ENCODE measurements at places on chromosomes 2 and 18. TPM values are rescaled to one million over a fixed set of nuclear protein-coding genes. Genes with fewer than 3 reads are reported as not detected.

Gene CCDC74A
- 0.71 TPM for total RNA-seq

Gene TPO
- total RNA-seq: 8.4 TPM

DNA sequence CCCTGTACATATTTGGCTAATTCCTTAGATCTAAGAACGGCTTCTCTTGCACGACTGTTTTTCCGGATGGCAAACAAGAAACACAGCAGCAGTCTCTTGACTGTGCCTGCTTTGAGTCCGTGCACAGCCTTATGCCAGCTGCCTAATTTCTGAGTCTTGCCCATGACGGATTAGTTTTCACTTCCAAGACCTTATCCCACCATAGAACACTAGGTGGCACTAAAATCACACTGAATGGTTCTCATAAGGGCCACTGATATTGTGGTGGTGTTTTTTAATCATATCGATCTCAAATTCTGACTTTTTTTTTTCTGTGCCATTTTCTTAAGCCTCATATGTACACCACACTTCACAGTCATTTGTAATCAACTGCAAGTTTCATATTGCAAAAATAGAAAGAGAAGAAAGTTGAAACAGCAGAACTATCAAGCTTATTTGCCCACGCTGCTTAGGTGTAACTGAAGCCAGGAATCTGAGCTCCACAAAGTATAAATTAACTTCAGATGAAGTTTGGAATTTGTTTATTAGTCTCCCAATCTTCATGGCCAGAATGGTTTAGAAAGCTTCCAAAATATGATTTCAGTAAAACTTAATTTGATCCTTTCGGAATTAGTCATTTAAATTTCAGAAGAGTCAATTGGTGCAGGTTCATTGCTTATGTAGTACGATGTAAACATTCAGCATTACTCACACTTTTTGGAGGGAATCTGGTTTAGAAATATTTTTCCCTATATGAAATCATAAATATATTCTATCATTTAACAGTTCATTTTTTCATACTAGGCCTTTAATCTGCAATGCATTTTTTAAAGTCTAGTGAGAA lies 45.5 kb upstream of the SCN7A start:
- DNase-seq: no peak

DNA sequence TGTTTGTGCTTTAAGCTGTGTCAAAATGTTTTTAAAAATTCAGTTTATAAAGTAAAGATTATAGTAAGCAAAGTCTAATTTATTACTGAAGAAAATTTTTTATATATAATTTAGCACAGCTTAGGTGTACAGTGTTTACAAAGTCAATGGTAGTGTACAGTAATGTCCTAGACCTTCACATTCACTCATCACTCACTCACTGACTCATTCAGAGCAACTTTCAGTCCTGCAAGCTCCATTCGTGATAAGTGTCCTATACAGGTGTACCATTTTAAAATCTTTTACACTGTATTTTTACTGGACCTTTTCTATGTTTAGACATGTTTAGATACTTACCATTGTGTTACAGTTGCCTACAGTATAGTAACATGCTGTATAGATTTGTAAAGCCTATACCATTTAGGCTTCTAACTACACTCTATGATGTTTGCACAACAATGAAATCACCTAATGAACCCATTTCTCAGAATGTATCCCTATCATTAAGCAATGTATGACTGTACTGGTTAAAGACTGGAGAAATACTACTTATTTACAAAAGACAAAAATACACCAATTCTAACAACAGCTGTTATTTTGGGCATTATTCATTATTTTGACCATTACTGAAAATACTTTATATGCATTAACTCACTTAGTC lies 95.1 kb downstream of the STRN start:
- DNase-seq: no peak

GRCh38 chr2:149931486-149931885 lies 343.9 kb upstream of the MMADHC start:
- DNase-seq: no peak

GRCh38 chr18:32271672-32272208 lies 81.9 kb downstream of the MEP1B start:
- DNase-seq: no peak

DNA sequence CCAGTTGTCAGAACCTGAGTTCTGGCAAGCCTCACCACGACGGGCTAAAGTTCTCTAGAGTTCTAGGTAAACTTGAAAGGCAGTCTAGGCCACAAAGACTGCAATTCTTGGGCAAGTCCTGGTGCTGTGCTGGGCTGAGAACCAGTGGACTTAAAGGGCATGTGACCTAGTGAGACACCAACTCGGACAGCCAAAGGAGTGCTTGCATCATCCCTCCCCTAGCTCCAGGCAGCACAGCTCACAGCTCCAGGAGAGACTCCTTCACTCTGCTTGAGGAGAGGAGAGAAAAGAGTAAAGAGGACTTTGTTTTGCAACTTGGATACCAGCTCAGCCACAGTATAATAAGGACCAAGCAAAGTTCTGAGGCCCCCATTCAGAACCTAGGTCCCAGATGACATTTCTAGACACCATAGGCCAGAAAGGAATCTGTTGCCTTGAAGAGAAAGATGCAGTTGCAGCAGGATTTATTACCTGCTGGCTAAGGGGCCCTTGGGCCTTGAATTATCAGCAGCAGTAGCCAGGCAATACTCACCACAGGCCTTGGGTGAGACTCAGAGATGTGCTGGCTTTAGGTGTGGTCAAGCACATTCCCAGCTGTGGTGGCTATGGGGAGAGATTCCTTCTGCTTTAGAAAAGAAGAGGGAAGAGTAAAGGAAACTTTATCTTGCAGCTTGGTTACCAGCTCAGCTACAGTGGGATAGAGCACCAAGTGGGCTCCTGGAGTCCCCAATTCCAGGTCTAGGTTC lies 51.8 kb downstream of the UPP2 start:
- no peak for DNase-seq

DNA sequence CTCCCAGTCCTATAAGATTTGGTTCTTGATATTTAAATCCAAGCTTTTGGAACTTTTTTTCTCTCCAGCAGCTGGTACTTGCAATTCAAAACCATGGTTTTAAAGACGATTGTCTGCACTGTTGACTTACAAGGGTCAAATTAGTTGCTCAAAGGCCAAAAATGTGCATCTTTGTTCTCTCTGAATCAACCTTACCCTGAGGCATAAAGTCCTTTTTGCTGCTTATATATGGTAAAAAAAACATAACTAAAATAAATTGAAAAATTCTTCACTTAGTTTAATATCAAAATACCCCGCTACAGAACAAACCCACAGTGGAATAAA lies 592.7 kb downstream of the XIRP2 start:
- DNase-seq: no peak

DNA sequence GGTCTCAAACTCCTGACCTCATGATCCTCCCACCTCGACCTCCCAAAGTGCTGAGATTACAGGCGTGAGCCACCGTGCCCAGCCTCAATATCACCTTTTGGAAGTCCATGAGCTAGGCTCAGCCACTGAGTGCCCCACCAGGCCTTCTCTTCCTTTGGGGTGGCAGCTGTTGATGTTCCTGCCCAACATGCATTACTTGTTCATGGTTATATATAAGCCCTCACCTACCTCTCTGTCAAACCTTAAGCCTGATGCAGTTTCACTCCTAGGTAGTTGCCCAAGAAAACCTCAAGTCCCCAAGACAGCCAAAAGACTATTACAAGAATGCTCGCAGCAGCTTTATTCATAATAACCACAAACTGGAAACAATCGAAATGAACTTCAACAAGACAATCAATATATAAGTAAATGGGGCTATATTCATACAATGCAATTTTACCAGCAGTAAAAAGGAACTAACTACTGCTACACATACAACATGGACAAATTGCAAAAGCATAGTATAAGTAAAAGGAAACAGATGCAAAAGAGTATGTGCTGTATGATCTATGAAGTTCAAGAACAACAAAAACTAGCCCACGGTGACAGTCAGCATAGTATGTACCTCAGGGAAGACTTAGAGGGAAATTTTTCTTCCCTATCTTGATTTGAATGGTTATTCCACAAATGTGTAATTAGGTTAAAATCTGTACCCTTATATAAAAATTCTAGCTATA lies 59.6 kb upstream of the REL start:
- no peak for DNase-seq

Gene RGPD3
- 0.10 TPM for total RNA-seq

DNA sequence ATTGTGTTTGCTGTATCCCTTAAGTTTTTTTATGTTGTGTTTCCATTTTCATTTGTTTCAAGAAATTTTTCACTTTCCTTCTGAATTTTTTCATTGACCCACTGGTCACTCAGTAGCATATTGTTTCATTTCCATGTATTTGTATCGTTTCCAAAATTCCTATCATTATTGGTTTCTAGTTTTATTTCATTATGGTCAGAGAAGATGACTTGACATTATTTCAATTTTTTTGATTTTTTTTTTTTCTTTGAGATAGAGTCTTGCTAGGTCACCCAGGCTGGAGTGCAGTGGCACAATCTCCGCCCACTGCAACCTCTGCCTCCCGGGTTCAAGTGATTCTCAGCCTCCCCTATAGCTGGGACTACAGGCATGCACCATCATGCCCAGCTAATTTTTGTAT lies 11.3 kb upstream of the CAB39 start:
- DNase-seq: no peak

Gene LANCL1
- total RNA-seq: 48.3 TPM

Gene BCL11A
- total RNA-seq: 4.7 TPM

DNA sequence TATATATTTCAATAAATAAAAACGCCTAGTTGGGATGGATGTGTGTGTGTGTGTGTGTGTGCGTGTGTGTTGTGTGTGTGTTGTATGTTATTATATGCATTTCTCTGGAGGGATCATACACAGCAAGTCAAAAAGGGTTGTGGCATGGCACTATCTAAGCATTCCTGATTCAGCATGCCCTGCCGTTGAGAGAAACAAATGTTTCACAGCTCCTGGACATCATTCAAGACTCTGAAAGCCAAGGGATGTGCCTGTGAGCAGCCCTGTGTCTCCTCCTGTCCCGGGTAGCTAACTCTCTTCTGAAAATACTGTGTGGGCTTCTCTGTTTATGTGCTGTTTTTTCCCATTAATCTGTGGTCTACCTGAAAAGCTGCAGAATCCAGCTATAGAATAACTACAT lies 197.9 kb upstream of the SETBP1 start:
- DNase-seq: no peak

Gene GLI2
- total RNA-seq: 3.9 TPM

GRCh38 chr2:109209412-109209811 lies 80.4 kb downstream of the SH3RF3 start:
- no peak for DNase-seq

GRCh38 chr2:191051825-191052778 lies 38.1 kb upstream of the STAT1 start:
- no peak for DNase-seq

DNA sequence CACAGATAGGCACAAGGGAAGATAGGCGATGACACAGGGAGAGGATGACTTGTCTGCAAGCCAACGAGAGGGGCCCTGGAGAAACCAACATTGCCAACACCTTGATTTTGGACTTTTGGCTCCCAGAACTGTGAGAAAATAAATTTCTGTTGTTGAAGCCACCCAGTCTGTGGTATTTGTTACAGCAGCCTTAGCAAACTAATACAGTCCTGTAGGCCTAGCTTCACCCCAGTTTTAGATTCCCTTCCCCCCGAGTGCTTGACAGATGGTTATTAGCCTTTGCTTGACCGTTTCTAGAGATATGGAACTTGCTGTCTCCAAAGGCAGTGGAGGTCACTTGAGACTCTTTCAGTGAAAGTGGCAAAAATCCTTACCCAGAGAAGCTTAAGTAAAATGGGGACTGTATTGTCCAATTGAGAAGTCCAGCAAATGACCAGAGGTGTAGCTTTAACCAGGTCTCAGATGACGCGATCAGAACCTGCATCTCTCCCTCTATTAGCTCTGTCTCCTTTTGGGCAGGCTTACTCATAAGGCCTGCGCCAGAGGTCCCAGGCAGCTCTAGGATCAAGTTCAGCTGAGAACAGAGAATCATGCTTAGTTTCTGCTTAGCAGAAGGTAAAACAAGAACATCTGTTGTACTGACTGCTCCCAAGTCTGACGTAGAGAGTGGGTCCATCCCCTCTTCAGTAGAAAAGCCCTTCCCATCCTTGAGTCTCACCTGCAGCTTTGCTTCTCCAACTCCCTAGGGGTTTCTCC lies 50.4 kb downstream of the MFSD6 start:
- DNase-seq: no peak

- no peak for DNase-seq
These were observed 276.3 kb upstream of the ERBB4 start for GRCh38 chr2:212814941-212815340.

Gene SKA1
- total RNA-seq: 0.74 TPM

Gene SP5
- 0.16 TPM for total RNA-seq

Gene ANO7
- total RNA-seq: 1.8 TPM

DNA sequence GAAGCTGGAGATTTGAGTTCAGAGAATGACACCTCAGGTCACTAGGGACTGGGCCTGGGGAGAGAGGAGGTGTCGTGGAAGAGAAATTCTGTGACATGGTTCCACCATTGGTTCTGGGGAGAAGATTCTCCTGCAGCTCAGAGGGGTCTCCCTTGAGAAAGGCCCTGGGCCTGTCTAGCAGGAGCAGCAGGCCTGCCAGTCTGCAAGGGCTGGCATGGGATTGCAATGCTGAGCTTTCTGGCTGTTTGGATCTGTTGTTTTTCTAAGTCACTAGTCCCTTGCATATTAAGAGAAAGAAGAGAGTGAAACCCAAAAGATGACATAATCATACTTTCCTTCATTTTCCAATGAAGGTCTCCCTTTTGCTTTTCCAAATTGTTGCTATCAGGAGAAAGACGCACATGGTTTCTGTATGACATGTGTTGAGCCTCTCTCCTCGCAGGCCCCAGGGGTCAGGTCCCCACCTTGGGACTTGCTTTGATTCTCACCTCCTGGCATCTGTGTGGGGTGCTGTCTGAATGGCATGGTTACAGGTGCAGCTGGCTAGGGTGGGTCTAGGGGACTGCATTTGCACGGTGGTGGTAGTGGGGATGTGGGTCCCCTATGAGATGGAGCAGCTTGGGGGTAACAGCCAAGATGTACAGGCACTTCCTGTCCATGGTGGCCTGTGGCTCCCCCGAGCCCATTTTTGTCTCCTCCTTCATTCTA lies 117.8 kb downstream of the GLI2 start:
- no peak for DNase-seq

DNA sequence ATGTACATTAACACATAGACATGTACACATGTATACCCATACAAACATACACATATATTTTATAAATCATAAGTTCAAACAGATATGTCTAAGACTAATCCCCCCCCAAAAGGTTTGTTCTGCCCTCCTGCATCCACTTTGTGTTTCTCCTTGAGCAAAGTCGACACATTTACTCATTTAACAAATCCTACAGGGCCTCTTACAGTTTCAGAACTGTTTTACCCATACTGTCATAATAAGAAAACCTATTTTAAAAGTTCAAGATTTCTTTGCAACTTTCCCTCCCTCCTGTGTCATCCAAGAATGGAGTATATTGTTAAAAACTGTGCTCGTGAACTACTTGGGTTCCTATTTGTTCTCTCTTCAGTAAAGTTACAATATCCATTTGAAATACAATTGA lies 166.7 kb downstream of the L3MBTL4 start:
- no peak for DNase-seq

- no peak for DNase-seq
These were observed 367.7 kb upstream of the NETO1 start for GRCh38 chr18:73235491-73235890.

- no peak for DNase-seq
These were observed 95.4 kb downstream of the SOCS6 start for GRCh38 chr18:70384181-70384790.

- DNase-seq: no peak
These were observed 150.2 kb upstream of the DOK6 start for GRCh38 chr18:69250305-69251151.

Gene DSC3
- 1.0 TPM for total RNA-seq

Gene DPP4
- total RNA-seq: 2.0 TPM

All from left cardiac atrium (tissue), 4 donors.